ENCODE measurements at places on chromosomes 6 and 20.

- DNase-seq: no peak
These were observed 38.4 kb upstream of the FUCA2 start for GRCh38 chr6:143549949-143550268.

DNA sequence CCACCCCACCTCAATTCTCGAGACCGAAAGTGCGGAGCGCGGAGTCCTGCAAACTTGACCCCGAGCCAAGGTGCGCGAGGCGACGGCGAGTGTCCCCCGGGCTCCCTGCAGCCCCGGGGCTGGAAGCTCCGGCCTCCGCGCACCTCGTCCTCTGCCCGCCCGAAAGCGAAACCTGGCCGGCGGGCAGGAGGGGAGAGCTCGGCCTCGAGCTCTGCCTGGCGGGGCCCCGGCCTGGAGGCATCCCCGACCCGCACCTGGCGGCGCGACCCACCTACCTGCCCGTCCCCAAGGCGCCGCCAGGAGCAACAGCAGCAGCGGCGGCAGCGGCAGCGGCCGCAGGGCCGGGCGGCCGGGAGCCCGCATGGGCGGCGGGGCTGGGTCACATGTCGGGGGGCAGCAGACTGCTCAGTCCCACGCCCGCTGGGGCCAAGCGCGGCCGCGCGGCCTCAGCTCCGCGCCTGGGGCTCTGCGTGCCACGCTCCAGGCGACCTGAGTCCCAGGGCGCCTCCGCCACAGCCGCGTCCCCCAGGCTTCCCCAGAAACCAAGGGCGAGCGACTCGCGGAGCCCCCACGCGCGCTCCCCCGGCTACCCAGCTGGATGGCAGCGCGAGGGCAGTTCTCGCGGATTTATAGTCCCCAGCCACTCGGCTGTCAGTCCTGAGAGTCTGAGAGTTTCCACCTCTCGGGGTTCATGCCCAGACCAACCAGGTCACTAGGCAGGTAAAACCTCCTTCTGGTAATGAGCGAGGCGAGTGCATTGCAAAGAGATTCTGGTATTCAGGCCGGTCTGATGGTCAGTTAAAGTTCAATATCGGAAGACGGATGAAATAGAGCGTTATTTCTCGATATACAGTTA lies at the start of gene IL20RA:
IL20RA (minus strand) TSS at position 600 of the 856 bp plus-strand sequence; CDS start at position 363, 237 bp downstream.
- DNase-seq: no peak

- no peak for DNase-seq
These were observed 220.8 kb upstream of the HEY2 start for GRCh38 chr6:125528621-125529041.

DNA sequence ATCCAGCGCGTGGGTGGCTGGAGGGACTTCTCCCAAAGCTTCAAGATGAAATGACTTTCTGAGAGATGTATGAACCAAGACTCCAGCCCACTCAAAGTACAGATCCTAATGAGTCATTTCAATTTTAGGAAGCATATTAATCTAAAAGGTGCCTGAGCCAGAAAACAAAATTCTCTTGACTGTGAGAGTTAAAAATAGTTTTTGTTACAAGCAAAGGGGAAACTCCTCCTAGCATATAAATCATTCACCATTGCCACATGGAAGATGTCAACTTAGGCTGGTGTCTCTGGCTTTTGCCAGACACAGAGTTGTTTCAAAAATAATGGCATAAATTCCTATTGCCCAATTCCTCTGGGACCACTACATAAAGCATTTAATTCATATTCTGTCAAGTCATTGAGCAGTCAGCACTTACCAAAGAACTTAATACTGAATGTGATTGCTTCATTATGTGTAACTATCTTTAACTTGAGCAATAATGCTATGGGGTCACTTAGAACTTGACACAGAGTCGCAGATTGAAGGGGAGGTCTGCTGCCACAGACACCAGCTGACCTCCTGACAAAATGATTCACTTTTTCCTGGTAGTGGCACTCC lies 280.6 kb downstream of the SLC35F1 start:
- no peak for DNase-seq

DNA sequence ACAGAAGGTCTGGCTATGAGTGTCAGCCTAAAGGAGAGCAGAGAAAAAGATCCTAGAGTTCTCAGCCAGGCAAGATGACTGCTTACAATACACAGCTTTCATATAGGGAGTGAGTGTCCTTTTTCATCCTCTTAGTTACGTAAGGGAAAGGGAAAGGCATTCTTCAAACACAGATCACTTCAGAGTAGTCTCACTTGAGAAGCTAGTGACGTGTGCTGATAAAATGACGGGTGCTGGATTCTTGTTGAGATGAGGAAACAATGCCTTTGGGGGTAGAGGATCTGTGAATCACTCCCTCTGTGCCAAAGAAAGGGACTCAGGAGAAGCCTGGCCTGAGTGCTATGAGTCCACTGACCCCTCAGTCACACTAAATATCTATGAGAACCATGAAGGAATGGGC lies 117.3 kb downstream of the QRSL1 start:
- no peak for DNase-seq

- DNase-seq: no peak
These were observed 207.7 kb upstream of the SNX9 start for GRCh38 chr6:157615420-157615769.

GRCh38 chr6:29504961-29505360 lies 17.2 kb upstream of the MAS1L start:
- no peak for DNase-seq

GRCh38 chr20:53786445-53787267 lies 193.0 kb upstream of the ZNF217 start:
- DNase-seq: no peak

GRCh38 chr6:2855061-2855519 lies 13.4 kb upstream of the SERPINB1 start:
- DNase-seq: no peak

- no peak for DNase-seq
These were observed 64.7 kb upstream of the HS3ST5 start for GRCh38 chr6:114407426-114408035.

GRCh38 chr6:6810727-6811126 lies 222.2 kb downstream of the LY86 start:
- no peak for DNase-seq

- DNase-seq: no peak
These were observed 49.1 kb downstream of the DACT2 start for GRCh38 chr6:168270274-168271172.

DNA sequence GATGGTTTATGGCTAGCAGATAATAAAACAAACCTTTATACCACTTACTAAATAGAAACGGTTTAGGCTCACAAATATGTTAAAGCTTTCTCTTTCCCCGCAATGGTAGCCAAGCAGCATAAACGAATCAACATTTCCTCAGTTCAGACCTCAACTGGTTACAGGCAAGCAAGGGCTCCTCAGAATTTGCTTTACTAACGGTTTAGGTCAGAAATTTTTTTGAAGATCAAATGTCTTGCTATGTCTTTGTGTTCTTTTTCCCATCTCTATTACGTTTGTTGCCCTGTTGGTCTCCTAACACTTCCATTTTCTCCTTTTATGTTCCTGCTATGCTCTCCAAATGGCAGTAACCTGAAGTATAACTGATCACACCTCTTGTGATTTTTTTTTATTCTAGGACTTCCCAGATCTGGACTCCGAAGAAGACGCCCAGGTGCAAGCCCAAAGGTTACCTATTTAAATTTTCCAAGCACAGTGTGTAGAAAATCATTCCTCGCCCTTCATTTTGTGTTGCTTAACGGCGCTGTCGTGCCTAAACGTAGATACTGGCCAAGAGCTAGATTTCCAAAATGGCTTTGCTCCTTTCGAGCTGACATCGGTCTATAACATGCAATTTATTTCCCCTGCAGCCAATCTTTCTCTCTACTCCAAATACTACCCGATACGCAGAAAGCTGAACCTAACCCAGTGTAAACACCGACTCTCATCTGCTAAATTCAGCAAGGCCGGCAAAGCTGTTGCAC lies 717 bp upstream of the ASF1A start:
- peak; percentile 40 for DNase-seq

DNA sequence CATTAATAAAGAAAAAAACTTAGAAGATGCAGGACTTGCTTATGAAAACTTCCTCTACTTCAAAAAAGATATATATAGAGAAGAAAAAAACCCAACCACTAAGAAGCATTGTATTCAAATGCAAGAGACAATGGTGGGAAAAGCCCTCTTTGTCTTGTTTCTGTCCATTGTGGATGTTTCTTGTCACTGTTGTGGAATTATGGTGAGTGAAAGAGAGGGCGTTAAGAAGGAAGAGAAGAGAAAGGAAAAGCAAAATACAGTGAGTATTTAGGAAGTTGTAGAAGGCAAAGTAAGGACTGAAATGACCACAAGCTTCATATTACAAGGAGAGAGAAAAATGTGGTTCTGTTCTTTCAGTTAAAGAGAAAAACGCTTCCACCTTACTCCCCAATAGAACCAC lies 14.1 kb upstream of the THBD start:
- DNase-seq: no peak

- no peak for DNase-seq
These were observed 179.7 kb upstream of the CDH4 start for GRCh38 chr20:61072398-61072797.

DNA sequence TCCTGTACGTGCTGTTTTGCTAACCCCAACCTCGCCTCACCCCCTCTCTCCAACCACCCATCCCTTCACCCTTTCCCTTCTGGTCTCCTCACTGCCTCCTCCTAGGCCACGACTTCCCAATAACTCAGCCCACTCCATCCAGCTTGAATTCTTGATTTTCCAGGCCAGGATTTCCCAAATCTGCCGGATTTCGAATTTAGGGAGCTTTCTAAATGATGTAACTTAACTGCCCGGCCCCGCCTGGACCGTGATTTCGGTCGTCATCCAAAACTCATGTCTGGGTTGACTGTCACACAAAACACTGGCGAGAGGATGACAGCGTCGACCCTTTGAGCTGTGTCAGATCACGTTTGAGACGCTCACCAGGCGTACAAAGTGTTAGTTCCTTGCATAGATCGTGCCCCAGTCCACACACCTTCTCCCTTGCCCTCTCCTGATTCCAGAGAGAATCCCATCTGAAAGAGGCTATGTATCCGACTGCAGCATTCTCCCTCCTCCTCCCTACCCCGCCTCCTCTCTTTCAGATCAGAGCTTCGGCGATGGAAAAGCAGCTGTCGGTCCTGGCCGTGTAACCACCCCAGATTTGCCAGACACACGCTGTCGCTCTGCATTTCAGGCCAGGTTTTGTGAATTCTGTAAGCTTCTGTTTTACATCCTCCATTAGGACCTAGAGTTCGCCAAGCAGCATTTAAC lies 168.2 kb downstream of the GPX5 start:
- no peak for DNase-seq

DNA sequence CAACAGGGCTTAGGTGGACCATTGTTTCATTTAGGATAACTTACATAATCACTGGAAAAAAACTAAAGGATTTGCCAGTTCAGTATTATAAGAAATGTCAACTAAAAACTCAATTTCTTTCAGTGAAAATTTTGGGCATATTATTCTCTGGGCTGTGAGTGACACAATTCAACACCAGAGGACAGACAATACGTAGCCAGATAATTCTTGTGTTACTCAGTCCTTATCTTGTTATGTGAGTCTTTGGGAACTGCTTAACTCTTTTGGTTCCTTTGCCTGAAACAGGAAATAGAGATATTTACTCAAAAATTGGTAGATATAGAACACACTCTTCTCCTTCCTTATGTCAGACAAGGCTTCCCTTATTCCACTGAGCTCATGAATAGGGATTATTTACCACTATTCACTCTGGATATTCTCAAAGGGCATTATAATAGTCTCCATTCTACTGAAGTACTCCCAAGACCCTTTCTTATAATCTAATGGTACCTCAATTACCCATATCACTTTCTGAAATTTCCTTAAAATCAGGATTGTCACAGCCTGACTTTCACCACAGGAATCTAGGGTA lies 4.9 kb upstream of the BEND6 start:
- DNase-seq: no peak

- DNase-seq: no peak
These were observed 81.6 kb downstream of the PSMB1 start for GRCh38 chr6:170471491-170471890.

GRCh38 chr6:36827261-36828079 lies 11.8 kb downstream of the CPNE5 start:
- DNase-seq: peak; percentile 16

DNA sequence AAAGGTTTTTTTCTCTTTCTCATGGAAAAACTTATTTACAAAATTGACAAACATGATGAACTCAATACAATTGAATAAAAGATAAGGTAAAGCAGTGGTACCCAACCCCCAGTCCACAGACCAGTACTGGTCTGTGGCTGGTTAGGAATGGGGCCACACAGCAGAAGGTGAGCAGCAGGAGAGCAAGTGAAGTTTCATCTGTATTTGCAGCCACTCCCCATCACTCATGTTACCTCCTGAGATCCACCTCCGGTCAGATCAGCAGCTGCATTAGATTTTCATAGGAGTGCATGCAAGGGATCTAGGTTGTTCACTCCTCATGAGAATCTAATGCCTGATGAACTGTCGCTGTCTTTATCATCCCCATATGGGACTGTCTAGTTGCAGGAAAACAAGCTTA lies 47.5 kb downstream of the HMGCLL1 start:
- no peak for DNase-seq

- DNase-seq: no peak
These were observed 32.5 kb upstream of the SIRPA start for GRCh38 chr20:1862663-1863053.

DNA sequence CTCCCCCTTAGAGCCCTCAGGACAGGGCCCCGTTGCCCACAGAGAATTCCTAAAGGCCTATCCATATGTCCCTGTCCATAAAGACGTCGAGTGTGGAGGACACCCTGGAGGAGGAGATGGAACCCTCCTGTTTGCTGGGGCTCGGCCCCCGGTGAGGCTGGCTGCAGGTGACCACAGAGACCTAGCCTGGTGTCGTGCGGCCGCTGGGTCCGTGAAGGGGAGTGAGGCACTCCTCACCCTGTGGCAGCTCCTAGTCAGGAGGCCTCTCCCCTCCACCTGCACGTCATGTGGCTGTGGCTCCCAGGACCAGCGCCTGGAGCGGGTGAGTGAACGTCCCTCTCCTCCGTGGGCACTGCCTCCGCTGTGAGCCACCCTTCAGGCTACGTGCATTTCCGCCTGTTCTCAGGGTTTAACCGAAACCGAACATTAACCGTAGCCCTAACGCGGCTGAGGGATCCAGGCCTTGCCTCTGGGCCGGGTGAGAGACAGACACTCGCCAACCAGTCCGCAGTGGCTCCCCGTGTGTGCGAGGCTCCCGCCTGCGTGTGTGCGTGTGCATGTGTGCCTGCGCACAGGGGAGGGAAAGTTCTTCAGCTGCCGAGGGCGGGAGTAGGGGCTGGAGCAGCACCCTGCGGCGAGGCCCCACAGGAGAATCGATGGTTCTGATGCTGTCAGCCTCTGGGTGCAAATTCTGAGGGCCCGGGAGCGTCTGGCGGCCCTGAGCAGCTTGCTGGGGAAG lies 5.9 kb upstream of the TCEA2 start:
- no peak for DNase-seq

- no peak for DNase-seq
These were observed 60.5 kb upstream of the SAMD5 start for GRCh38 chr6:147447835-147448611.

All from activated gamma-delta T cell treated with Interleukin-2 at 50 U/mL for 16 hours (primary cell).